ENCODE measurements at places on chromosomes 4 and X.
A peak's percentile ranks its signal among the peaks of the same experiment; 100 is the strongest.

DNA sequence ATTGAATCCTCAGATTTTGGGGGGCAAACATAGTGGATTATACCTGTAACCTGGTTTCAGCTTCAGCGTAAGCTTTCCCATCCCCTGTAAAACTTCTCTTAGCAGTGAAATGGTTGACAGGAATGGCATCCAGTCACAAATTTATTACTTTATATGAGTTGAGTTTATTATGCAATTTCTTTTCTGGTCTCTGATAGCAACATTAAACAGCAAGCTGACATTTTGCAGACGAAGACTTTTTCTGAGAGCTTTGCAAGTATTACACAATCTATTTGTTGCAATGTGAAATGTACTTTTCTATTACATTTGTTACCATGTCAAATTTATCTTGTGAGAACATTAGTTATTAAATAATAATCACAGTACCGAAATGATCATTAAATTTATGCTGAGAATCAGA, 60.6 kb downstream of the GSPT2 start:
- no peak for DNase-seq

DNA sequence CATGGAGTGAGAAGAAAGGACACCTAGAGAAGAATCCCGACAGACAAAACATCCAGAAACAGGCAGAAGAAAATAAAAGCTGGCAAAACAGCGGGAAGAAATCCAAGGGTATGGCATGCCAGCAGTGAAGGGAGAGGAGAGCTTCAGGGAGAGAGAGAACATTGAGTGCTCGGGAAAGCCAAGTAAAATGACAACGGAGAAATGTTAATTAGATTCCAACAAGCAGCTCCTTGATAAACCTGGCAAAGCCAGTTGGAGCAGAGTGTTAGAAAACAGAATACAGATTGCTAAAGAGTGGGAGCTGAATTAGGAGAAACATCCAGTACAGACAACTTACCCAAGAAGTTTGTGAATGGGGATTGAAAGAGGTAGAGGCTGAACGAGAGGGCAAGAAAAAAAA, 40.4 kb upstream of the MAOA start:
- no peak for DNase-seq

DNA sequence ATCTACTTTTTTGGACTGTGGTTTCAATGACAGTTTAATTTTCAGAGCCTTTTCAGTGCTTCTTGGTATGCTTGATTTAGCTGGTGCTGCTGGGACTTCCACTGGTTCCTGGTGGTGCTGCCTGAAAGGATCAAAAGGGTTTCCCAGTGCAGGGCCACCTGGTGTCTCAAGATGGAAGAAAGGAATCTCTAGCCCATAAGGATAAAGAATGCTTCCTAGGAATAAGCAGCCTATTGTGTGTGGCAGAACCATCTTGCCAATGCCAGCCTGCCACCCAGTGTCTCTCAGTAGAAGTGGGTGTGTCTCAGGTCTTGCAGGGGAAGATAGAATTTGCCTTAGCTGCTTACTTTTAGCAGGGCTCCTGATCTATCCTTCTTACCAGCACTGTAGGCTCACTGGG, 15.0 kb upstream of the RAI2 start:
- DNase-seq = no peak

GRCh38 chrX:119467842-119468550, at the start of gene SLC25A5:
TSS of gene SLC25A5 (plus strand) at chrX:119468444. CDS start at chrX:119468516, 72 bp downstream.
- peak; percentile 77 for DNase-seq

GRCh38 chr4:71069063-71069462, 75.6 kb downstream of the DCK start:
- DNase-seq = no peak

DNA sequence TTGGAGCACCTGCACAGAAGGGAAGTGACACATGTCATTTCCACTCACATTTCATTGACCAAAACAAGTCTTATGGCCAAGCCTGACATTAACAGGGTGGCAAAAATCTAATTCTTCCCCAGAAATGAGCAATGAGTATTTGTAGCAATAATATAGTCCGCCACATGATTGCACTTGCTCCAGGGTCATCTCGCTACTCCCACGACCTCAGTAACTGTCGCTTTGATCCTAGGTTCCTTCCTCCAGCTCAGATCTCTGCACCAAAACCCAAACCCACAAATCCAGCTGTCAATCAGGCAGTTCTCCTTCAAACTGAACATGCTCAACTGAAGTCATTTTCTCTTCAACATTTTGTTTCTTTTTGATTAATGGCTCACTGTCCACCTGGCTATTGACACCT, 25.2 kb upstream of the PTTG2 start:
- no peak for DNase-seq

DNA sequence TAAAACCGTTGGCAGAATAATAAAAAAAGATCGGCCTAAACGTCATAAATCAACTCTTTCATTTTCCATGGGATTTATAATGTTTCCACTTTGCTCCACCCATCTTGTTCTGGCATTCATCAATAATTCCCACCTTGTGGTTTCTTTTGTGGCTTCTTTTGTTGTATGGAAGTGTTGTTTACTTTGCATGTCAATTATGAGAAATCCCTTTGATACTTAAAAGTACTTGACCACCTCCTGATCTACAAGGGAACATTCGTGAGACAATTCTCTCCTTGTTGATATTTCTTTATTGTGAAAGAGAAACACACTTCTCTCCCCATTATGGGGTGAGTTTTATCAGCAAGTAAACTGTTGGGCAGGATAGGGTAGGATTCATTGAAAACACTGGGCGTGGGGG, 2.8 kb downstream of the AMELX start:
- DNase-seq = no peak

DNA sequence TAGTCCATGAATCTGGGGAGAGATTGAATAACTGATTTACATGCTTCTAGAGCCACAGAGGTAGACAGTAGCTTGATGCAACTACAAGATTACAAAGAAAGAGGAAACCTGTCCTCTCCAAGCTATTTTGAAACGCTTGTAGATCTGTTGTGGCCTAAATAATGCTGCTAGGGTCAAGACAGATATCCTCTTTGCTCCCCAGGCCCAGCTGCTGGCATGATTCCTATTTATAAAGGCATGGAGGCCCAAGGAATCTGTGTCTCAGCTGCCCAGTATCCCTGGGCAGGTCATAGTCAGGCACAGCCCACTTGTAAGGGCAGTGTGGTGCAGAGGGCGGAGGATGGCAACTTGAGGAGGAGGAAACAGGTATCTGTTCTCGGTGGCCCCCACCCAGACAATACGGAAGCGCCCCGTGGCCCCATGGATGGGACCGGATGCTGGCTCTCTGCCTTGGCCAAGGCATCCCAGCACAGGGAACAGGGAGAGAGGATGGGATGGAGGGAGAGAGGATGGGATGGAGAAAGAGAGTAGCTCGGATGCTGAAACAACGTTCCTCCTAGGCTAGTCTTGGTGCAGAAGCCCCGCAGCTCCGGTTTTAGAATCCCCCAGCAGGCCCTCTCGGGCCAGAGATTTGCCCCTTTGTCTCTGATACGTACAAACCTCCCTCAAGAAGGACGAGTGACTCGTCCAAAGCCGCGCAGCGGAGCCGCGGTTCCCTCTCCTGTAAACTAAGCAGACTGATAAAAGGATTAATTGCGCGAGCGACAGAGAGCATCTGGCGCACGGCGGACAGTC, 767 bp upstream of the SMIM20 start:
- peak; percentile 68 for DNase-seq

- peak; percentile 48 for DNase-seq
These were observed 60.3 kb upstream of the MXD4 start for GRCh38 chr4:2322227-2322626.

GRCh38 chrX:129637217-129638109, 17.3 kb downstream of the APLN start:
- peak; percentile 54 for DNase-seq

DNA sequence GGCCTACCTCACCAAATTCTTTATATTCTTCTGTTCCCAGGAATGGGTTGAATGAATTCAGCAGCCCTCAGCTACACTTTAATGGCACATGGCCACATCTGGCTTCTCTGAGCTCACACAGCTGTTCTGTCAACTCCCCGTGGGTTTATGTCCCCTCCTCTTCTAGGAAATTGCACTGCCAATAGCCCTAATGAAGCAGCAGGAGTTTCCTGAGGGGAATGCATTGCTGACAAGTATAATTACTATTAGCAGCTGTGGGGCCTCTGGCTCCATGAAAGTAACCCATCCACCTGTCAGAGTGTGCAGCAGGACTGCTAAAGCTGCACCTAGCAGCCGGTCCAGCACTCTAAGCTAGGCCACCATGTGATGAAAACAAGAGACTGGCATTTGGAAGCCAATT, 50.3 kb downstream of the FTHL17 start:
- DNase-seq = no peak

GRCh38 chr4:10225096-10225495, 108.5 kb upstream of the WDR1 start:
- DNase-seq = no peak

GRCh38 chr4:66197451-66197850, 527.2 kb upstream of the EPHA5 start:
- DNase-seq = no peak

- DNase-seq = no peak
These were observed 674.4 kb upstream of the LCORL start for GRCh38 chr4:18695733-18696527.

GRCh38 chr4:119038116-119038841, 97.4 kb upstream of the MYOZ2 start:
- DNase-seq = no peak

GRCh38 chr4:16457944-16458343, 231.7 kb upstream of the TAPT1 start:
- no peak for DNase-seq
